ENCODE measurements at places on chromosomes 7 and 10. TPM values are rescaled to one million over a fixed set of nuclear protein-coding genes. Genes with fewer than 3 reads are reported as not detected.
A peak's percentile ranks its signal among the peaks of the same experiment; 100 is the strongest.

FBXO24 gene
- total RNA-seq: not detected

CNNM1 gene
- not detected for total RNA-seq

ZNF727 gene
- 0.79 TPM for total RNA-seq

HOXA4 gene
- total RNA-seq: 8.4 TPM

DNA sequence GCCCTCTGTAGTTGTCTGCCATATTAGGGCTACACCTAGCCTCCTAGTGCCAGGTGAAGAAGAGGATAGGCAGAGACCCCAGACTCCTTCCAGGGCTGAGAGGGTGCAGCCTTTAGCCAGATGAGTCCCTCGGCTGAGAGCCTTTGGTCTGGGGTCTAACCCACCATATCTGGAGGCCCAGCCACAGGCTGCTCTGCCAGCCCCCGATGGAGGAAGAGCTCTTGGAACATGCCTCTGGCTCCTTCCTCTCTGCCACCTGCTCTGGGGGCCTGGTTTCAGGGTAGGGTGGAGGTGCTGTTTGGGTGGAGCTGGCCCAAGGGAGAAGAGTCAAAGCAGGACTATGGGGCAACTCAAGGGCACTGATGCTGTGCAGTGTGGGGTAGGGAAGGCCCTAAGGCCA, 1.4 kb downstream of the LRRC18 start:
- H3K36me3 ChIP-seq: no peaks in the 10 kb centered on the region
- H3K27ac ChIP-seq: no peak overlapping the region
- no peak for DNase-seq
- H3K4me1 ChIP-seq: no peaks in the 10 kb centered on the region

GRCh38 chr10:112115781-112116385, 67.7 kb downstream of the GPAM start:
- no peak overlapping the region for H3K27ac ChIP-seq
- DNase-seq: peak; percentile 25
- H3K4me1 ChIP-seq: no peaks in the 10 kb centered on the region
- H3K4me3 ChIP-seq: no peak overlapping the region
- no peaks in the 10 kb centered on the region for H3K27me3 ChIP-seq

DNA sequence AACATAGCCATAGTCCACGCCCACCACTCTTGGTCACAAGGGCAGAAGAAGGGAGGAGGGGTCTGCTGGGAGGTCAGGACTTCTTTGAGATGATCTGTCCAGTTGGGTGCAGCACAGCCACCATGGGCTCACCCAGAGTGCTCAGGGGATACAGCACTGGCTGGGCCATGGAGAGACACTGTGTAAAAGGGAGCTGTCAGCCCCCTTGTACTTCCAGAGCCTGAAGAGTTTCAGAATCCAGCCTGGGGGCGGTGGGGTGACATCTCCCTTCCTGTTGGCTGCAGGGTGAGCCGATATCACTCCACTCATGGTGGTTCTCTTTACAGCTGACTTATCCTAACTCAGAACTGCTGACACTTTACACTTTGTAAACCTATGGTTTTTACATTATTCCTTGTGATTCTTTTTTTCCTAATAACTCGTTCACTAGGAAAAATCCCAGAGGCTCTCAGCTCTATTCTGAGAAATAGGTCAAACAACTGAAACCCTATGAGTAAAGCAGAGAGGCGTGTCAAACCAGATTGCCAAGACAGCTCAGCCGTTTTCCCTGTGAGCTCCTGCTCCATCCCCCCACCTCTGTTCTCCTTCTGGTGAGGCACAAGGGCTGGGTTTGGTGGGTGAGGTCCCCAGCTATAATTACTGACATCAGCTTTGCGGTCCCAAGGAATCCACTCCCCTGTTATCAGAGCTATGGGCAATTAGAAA, 3.2 kb upstream of the MRPS24 start:
- H3K36me3 ChIP-seq: no peaks in the 10 kb centered on the region
- H3K27me3 ChIP-seq: no peaks in the 10 kb centered on the region
- peaks cover 43% of the 10 kb centered on the region for H3K4me1 ChIP-seq
- peak; percentile 63 for DNase-seq

GRCh38 chr10:125692601-125693523, 9.9 kb upstream of the TEX36 start:
- no peak overlapping the region for H3K27ac ChIP-seq
- H3K4me1 ChIP-seq: no peaks in the 10 kb centered on the region
- peaks cover 8% of the 10 kb centered on the region for H3K27me3 ChIP-seq
- no peaks in the 10 kb centered on the region for H3K36me3 ChIP-seq
- no peak for DNase-seq

GRCh38 chr10:14781763-14782162, 7.1 kb upstream of the FAM107B start:
- H3K36me3 ChIP-seq: no peaks in the 10 kb centered on the region
- H3K4me3 ChIP-seq: no peak overlapping the region
- no peak for DNase-seq
- no peaks in the 10 kb centered on the region for H3K27me3 ChIP-seq

All from transverse colon (tissue), 4 donors.